ENCODE measurements at places on chromosomes 5 and 9.

DNA sequence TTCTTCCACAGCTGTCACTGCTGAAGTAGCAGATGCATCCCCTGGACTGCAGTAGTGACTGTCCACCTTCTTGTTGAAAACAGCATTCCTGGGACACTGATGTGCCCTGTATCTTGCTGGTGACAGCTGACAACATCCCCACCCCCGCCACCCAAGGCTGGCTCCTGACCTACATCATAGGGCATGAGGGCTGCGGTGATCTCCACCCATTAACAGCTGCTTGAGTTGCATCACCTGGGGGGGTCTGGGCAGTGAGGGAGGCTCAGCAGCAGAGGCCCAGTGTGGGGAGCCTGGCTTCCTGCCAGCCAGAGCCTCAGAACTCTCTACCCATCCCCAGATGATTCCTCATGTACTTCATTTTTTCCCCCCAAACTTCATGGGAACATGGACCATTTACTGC lies 4.1 kb downstream of the PRUNE2 start:
- DNase-seq: no peak

DNA sequence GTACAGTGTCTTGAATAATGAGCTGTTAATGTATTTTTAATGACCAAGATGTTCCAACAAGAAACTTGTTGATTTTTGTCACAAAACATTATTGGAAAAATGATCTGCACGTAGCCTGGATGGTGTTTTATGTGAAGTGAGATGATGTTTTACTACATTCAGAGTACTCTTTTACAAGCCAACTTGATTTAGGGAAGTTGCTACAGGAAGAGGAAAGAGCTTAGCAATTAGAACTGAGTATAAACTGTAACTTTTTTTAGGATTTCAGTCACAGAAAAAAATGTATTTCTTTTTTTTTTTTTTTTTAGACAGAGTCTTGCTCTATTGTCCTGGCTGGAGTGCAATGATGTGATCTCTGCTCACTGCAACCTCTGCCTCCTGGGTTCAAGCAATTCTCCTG lies 113.6 kb upstream of the ADRA1B start:
- DNase-seq: no peak

DNA sequence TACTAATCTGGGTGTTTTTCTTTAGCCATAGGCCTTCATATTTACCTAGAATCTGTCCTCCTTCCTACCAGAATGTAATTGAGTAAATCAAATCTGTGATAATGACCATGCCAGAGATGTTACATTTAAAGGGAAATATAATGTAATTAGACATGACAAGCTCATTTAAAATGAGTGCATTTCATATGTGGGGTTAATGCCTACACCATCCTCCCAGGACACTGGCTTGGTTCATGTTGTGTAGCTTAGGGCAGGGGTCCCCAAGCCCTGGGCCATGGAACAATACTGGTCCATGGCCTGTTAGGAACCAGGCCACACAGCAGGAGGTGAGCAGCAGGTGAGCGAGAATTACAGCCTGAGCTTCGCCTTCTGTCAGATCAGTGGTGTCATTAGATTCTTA lies 276.9 kb upstream of the DAP start:
- DNase-seq: no peak

DNA sequence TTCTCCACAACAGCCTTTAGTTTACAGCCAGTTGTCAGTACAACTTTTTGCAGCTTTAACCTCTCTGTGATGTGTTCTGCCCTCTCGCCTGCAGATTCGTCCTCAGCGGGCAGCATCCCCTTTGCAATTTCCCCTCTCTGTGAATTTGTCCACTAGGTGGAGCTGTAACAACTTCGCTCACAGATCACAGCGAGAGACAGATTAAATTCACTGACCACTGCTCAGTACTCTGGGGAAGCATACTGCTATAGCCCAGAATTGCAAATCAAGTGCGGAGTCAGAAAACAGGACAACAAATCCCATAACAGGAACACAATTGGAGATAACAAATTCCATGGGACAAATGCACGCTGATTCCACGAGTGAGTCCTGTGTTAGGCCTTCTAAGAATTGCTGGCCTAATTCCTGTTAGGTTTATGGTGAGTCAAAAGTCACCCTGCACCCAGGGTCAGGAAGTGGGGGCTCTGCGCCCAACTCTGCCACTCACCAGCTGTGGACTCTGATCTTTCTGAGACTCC lies 2124.9 kb downstream of the MAT2B start:
- DNase-seq: no peak

DNA sequence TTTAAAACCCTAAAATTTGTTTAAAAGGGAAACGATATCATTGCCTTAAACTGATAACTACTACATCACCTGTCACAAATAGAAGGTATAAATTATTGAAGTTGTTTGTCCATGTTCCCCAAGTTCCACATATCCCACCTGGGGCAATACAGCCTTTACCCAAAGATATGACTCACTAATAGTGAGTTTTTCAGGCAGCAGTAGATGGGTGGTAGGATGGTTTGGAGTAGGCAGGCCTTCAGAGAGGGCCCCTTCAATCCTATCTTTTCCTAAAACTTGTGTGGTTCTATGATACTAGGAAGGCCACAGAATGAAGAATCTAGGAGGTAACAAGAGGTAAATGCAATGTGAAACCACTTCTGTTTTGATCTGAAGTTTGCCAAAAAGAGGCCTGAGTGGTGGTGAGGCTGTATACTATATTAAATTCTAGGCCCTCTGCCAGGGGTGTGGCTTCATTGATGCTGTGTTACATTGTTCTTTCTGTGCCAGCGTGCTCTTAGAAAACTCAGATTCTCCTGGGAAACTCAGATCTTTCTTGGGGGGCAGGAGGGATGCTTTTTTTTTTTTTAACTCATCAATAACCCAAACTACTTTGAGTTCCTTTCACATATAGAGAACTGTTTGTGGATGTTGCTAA lies 7.2 kb downstream of the CYSTM1 start:
- DNase-seq: no peak

DNA sequence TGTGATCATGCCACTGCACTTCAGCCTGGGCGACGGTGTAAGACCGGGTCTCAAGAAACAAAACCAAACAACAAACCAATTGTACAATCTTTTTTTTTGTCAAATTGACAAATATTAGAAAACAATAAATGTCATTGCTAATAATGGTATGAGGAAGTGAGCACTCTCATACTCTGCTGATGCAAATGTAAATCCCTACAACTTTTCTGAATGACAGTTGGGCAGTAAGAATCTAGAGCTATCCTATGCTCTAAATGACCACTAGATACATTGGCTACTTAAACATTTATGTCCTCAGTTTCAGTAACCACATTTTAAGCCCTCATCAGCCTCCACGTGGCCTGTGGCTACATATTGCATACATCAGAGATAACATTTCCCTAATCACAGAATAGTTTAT lies 256.2 kb downstream of the FER start:
- no peak for DNase-seq

DNA sequence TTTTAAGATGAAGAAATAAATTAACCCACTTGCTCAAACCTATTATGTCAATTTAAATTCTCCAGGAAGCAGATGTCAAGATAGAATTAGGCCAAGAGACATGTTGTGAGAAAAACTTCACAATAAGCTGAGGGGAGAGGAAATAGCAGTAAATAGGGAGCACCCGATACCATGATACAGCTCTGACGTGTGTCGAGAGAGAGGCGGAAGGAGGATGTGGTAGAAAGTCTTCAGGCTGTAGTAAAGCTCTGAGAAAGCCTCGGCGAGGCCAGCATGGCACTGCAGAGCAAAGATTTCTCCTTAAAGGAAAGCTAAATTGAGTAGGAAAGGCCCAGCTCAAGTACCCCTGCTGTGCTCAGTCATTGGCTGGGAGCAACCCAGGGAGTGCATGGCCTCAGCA lies 6.0 kb upstream of the PUM3 start:
- no peak for DNase-seq

- no peak for DNase-seq
These were observed 18.3 kb upstream of the TNFSF15 start for GRCh38 chr9:114824110-114824509.

DNA sequence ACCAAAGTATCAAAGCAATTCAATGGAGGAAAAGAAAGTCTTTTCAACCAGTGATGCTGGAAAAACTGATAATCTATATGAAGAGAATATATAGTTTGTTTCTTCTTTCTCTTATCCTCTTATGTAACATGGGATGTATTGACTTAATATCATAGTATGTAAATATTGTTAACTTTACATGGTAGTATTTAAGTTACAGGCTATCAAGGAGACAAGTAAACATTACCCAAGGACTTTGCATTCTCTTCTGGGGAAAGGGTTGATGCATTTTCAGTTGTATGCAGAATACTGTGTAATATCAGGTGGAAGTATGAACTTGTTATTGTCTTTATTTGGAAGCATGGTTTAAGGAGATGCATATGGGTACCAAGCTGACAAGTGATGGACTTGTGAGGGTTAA lies 9.1 kb upstream of the ARHGEF37 start:
- no peak for DNase-seq

DNA sequence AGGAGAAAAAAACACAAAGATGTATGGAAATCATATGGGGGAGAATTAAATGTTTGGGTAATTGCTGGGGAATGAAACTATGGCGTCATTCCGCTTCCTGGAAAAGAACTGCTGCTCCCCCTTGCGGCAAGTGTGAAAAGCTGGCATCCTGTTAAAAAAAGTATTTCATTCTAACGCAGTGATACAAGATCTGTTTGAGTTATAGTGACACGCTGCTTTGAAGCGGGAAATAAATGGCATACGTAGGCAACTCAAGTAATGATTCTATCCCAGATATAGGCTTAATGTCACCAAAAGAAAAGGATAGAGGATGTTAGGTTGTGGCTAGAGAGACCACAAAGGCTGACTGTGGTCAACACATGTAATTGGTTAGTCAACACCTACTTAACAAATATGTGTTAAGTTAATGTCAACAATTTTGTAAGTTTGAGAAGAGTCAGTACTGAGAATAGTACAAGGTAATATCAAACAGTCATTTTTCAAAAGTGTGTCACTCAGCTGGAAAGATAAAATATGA lies 70.2 kb upstream of the ALDH1A1 start:
- peak; percentile 2 for DNase-seq

- no peak for DNase-seq
These were observed 18.9 kb downstream of the AMBP start for GRCh38 chr9:114059047-114059803.

DNA sequence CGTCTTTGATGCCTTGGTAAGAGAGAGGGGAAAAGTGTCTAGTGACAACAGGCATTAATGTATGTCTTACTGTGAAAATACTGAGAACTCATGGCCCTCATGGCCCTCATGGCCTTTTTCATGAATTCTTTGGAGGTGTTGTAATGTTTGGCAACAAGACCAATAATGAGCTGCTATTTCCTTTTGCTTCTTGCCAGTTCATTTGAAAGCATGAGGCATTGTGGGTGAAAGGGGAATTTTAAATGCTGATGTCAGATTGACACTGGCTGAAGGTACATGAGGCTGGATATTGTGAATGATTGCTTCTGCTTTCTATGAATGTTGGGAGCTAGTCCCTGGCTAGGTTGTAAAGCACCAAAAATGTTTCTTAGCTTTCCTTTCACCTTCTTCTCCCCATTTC lies 79.2 kb downstream of the DOCK2 start:
- DNase-seq: no peak

DNA sequence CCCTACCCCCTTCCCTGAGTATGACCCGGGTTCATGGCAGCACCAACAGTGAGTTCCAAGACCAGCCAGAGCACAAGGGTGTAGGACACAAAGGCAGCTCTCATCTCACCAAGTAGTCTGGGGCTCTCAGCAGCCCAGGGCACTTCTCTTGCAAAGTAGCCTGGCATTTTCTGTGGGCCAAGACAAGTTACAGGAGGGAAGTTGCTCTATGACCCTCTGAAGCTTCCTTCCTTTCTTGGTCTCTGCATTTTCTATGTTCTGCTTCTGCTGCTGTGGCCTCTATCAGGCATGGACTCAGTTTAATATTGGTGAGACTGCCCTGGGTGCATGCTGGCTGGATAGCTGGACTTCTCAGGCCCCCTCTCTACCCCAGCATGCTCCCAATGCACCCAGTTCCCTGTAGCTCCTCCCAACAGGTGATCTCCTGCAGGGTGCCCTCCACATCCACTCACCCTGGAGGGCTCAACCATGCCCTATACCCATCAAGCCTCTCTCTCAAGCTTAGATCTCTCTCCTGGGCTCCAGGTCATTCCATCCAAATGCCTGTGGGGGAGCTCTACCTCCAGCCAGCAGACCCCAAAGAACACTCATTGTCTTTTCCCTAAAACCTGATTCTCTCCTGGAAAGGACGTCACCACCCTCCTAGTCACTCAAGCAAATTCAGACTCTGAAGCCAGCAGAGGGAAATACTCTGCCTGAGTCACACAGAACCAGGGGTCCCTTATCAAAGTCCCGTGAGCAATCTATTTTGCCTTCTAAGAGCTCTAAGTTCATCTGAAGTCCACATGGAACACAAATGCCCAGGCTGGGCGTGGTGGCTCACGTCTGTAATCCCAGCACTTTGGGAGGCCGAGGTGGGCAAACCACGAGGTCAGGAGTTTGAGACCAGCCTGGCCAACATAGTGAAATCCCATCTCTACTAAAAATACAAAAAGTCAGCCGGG lies 13.8 kb downstream of the TBC1D2 start:
- no peak for DNase-seq

GRCh38 chr5:66869347-66869746 lies 273.2 kb downstream of the MAST4 start:
- no peak for DNase-seq

DNA sequence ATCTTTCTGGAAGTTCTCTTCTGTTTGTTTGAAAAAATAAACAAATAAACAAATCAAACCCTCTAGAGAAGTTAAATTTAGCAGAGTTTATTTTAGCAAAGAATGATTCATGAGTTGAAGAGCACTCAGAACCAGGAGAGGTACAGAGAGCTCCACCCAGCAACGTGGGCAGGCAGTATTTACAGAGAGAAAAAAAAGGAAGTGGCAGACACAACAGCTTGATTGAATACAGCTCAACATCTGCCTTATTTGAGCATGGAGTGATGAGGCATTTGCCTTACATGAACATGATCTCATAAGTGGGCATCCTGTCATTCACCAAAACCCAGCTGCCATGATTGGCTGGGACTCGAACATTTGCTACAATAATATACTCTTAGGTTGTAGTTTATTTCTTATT lies 381.6 kb upstream of the ADAMTS16 start:
- DNase-seq: no peak

- no peak for DNase-seq
These were observed 22.6 kb downstream of the DOCK8 start for GRCh38 chr9:237141-237857.

DNA sequence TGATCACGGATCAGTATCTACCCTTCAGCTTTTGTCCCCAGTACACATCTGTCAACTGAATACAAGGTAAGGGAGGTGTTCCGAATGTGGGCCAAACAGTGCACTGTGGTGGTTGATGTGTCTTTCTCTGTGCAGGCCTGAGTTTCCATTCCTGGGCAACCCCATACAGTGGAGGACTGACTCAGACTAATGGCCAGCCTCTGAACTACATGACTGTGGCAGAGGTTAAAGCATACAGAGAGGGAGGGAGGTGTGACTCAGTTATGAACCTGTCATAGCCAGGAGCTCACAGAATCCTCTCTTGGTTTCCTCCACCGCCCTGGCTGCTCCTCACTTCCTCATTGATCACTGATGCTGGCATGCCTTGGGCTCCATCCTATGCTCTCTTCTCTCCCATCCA lies 136.4 kb upstream of the TAS2R1 start:
- no peak for DNase-seq
